ENCODE measurements at places on chromosomes 11 and 22.

- DNase-seq = no peak
Observed at GRCh38 chr11:83115551-83115950, 41.4 kb upstream of the PCF11 start.

DNA sequence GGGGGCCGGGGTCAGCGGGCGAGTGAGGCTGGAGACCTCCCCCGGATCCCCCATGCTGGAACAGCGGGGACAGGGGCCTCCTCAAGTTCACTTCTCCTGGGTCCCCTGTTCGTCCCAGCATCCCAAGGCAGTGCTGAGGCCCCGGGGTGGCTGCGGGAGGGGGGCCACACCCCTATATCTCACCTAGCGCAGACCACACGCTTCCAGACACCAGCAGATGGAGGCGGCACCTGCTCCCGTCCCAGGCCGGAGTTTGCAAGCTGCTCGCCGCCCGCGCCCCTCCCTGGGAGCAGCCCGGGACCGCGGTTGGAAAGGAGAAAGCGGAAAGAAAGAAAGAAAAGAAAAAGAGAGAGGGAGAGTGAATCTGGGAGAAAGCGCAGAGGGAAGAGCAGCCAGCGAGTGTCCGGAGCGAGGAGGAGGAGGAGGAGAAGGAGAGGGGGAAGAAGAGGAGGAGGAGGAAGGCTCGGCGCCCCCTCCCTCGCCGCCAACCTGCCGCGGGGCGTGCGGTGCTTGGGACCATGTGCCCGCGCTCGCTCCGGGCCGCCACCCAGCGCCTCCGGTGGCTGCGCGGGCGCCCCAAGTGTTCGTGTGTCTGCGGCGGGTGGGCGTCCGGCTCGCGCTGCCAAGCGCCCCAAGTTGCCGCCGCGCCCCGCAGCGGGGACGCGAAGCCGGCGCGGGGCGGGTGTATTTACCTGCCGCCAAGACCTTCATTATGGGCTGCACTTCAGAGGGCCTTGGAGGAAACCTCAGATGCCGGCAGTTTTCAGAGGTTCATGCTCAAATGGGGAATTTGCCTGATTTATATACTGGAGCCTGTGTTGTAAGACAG, at the start of gene LIF:
Gene LIF, minus strand, starts transcription at position 775 of the 829 bp plus-strand sequence. Its CDS starts 64 bp downstream, at position 711.
- peak; percentile 38 for DNase-seq

GRCh38 chr11:64784813-64785581, 6.7 kb upstream of the SF1 start:
- DNase-seq = no peak

DNA sequence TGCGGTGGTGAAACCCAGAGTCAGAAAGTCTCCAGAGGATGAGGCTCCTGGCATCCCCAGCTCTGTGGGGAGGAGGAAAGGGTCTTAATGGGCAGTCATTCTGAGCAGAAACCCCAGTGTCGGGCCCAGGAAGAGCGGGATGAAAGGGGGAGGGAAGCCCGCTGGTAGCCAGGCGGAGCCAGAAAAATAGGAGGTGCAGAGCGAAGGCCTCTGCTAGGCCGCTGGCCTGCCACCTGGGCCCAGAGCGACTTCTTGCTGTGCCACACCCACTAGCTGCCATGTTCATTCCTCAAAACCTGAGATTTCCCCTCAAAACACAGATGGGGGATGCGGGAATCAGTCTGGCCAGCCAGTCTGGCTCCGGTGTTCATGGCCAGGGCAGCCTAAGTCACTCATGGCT, 650 bp upstream of the POU2AF3 start:
- DNase-seq = no peak

GRCh38 chr11:61580271-61580888, 496 bp downstream of the SYT7 start:
- no peak for DNase-seq

Data from activated T-cell treated with anti-CD3 and anti-CD28 coated beads for 4 hours (primary cell).